ENCODE measurements at places on chromosomes 6 and 20.
A peak's percentile ranks its signal among the peaks of the same experiment; 100 is the strongest.

DNA sequence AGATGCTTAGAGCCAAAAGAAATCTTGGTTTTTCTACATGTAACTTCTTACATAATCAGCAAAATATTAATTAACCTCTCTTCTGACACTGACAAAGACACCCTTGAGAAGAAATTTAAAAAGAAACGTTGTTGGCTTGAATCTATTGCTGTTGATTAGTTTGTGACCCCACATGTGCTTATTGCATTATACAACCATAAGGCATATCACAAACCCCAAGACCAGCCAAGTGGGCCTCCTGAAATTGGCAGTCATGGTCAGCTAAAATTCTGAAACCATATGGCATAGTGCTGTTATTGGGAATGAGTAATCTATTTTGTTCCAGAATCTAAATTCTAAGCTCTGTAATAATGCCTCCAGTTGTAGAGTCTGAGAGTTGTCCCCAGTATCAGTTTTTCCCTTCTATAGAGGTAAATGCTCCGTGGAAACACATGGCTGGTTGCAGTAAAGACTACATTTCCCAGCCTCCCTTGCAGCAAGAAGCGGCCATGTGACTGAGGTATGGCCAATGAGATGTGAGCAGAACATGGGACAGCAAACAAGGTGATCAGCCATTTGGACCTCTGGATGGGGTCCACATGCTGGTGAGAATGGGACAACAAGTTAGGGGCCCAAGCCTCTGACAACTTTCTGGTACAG lies 42.3 kb upstream of the PTPN1 start:
- DNase-seq = no peak

- DNase-seq = no peak
Measured at GRCh38 chr6:3221578-3221977, 5.9 kb downstream of the TUBB2B start.

GRCh38 chr6:158070513-158070912 lies 88.8 kb downstream of the SYNJ2 start:
- DNase-seq = no peak

GRCh38 chr20:41623625-41624375 lies 5.6 kb upstream of the CHD6 start:
- DNase-seq = no peak

DNA sequence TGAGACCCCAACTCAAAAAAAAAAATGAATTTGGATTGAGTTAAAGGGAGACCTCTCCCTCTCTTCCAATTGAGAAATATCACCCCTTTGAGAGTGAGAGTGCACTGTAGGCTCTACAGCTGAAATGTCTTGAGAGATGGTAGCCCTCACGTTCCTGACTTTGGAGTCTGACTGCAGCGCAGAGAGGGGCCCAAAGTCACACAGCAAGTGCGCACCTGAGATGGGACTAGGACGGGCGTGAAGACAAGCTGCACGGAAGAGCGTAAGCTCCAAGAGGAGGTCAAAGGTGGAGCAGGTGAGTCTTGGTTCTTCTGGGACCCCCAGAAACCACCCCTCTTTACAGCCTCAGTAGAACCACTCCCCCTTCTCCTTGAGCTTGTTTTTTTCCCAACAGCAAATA lies 643 bp downstream of the SLA2 start:
- no peak for DNase-seq

DNA sequence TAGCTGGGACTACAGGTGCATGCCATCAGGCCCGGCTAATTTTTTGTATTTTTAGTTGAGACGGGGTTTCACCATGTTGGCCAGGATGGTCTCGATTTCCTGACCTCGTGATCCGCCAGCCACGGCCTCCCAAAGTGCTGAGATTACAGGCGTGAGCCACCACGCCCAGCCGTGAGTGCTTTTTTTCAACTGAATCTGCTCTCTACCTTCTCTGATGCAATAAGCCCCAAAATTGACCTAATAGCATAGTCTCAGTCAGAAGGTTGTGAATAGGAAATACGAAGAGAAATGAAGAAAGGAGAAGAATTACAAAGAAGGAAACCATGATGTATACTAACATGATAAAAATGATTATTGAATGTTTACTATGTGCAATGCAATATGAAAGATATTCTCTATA lies 33.2 kb downstream of the BEND6 start:
- no peak for DNase-seq

GRCh38 chr6:89723046-89723445 lies 84.5 kb upstream of the LYRM2 start:
- no peak for DNase-seq

GRCh38 chr6:70973604-70974003 lies 16.7 kb upstream of the B3GAT2 start:
- no peak for DNase-seq

GRCh38 chr20:38842558-38842981 lies 37.1 kb downstream of the PPP1R16B start:
- DNase-seq = peak; percentile 30

- no peak for DNase-seq
Measured at GRCh38 chr20:48879612-48880245, 41.8 kb upstream of the ARFGEF2 start.

- peak; percentile 83 for DNase-seq
Measured at GRCh38 chr20:20664795-20665589, 47.5 kb downstream of the RALGAPA2 start.

- DNase-seq = no peak
Measured at GRCh38 chr6:148892247-148892646, 145.4 kb downstream of the UST start.

DNA sequence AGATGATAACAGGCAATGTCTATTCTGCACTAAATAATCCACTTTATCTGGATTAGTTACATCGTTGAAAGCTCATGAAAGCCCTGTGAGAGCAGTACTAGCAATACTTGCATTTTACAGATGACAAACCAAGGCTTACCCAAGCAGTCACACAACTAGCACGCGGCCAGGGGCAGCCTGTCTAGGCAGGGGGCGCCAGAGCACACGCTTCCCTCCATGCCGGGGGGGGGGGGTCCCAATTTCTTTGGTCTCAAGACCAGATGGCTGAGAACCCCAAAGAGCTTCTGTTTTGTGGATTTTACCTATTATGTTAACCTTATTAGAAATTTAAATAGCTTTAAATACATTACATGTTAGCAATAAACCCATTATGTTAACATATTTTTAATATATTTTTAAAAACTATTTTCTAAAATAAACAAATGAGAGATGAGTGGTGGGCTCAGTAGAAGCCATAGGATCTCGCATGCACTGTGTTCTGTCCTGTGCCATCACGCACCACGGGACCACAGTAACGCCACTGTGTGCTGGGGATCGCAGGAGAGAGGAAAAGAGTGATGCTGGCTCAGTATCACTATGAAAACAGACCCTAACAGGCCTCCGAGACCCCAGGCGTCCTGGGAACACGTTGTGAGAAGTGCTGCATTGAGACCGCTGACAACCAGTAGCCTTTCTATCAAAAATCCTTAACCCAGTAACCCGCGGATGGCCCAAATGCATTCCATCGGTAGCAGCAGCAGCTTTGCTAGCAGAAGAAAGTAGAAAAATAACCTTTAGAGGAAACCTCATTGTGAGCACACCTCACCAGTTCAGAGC lies 5.3 kb upstream of the PRR18 start:
- DNase-seq = peak; percentile 38

DNA sequence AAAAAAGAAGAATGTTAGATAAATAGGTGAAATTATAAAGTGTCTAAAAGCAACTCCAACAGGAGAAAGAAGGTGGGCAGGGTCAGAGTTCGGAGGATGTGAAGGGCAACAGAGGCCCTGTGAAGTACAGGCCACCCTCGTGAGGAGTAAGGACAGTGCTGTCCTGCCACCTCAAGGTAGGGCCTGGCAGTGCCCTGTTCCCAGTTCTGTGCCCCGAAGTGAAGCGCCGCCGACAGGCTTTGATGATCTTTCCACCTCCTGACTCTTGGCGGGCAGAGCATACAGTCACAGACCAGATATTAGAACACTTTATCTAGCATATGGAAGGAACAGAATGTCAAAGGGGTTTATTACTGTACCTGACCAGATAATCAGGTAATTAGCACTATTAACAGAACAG lies 75.8 kb downstream of the GJA10 start:
- no peak for DNase-seq

- peak; percentile 64 for DNase-seq
Measured at GRCh38 chr20:63290677-63291472, 2.1 kb upstream of the COL20A1 start.

GRCh38 chr6:17103715-17104114 lies 1.9 kb downstream of the STMND1 start:
- DNase-seq = no peak

DNA sequence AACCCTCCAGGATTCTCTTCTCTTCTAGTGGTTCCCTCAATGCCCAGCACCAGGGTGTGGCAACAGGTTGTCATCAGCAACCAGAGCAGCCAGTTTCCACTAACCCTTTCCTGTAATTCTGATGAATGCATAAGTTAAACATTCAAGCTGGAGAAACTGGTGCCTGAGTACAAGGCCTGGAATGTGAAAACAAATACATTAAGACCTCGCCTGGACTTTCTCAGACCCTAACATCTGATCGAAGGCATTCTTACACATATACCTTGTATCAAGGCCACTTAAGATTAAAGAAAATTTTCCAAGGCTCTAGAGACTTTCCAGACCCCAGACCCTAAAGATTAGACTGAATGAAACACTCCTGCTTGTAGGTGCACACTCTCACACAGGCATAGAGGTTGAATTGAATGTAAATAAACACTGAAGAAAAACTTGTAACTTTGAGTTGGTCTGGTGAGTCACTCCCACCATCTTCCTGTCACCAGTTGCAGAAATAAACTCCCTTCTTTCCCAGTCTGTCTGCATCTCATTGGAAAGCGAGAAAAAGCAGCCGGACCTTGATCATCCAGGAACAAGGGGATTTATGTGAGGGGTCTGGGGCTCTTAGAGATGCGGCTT lies 9.0 kb downstream of the LRP11 start:
- no peak for DNase-seq

DNA sequence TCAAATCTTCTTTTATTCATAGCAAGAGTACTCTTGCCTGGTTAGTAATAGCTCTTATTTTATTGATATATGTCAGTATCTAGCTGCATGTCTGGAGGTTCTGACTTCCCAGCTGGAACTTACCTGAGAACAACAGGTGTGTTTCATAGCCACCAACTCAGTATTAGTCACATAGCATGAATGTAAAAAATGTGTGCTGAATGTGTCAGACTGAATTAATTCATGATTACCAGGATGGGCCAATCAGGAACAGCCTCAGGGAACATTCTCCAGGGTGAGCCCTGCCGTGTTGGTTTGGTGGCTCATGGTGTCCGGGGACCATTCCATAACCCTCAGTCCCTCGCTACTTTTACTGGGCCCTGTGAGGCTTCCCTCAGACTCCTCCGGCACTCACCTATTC lies 99.7 kb downstream of the TULP4 start:
- DNase-seq = no peak

DNA sequence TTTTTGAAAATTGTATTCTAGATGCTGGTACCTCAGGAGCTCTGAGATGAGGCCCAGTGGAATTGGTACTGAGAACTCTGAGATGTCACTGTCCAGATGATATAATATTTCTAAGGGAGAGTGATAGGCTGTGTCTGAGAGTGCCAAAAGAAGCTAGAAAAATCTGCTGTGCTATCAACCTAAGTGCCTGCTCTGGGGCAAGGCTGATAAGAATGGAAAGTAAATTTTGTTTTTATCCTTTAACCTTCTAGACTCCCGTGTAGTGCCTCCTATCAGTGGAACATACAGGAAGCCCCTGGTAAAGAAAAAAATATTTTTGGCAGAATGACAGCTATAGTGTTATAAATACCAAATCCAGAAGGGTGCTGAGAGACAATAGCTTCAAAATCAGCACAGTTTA lies 348.2 kb downstream of the TFAP2B start:
- DNase-seq = no peak

DNA sequence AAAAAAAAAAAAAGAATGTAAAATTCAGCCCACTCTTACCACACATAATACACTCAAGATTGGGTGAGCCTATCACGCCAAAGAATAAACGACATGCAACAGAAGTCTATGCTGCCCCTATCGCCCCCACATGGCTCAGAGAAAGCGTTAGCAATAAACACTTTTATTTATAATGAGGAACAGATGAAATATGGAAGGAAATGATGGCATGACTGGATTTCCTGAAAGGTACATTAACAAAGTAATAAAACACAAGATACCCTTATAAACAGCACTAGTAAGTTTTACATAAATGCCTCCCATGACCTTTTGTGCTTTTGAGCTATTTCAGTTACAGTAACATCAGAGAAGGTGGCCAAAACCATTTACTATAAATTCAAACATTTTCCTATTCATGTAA lies 71.4 kb upstream of the SCAF8 start:
- DNase-seq = peak; percentile 45

DNA sequence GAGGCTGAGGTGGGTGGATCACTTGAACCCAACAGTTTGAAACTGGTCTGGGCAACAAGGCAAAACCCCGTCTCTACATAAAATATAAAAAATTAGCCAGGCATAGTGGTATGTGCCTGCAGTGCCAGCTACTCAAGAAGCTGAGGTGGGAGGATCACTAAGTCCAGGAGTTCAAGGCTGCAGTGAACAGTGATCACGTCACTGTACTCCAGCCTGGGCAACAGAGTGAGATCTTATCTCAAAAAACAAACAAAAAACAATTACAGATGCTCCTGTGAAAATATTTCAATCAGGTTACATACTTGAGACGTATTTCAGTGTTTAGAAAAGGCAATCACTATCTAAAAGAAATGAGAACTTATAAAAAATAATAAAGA lies 33.8 kb downstream of the RANBP9 start:
- no peak for DNase-seq

DNA sequence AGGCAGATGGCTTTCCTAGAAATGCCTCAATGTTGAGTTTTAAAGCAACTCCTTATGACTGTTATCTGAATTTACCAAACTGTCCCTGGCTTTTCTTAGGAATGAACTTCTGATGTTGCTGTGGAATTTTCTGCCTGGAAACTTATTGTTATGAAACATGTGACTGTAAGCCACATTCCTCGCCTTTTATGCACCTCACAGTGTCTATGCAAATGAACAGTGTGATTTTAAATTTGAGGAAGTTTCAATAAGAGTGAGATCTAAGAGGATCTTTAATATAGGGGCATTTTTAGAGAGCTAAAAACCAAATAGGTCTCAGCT lies 2.4 kb upstream of the CCR6 start:
- no peak for DNase-seq

DNA sequence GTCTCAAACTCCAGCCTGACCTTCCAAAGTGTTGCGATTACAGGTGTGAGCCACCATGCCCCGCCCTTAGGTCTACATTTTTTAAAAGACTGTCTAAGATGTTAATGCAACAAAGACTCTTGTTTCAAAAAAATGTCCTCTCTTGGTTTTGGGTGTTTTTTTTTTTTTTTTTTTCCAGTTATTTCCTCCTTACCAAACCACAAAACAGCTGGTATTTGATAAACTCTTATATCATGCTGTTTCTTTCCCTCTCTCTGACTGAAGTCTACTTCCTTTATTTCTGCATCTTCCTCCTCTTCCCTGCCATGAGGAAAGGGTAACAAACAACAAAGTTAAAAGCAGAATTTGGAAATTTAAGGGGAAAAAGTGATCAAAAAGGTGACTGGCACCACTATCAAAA lies 21.2 kb downstream of the STK38 start:
- peak; percentile 63 for DNase-seq

DNA sequence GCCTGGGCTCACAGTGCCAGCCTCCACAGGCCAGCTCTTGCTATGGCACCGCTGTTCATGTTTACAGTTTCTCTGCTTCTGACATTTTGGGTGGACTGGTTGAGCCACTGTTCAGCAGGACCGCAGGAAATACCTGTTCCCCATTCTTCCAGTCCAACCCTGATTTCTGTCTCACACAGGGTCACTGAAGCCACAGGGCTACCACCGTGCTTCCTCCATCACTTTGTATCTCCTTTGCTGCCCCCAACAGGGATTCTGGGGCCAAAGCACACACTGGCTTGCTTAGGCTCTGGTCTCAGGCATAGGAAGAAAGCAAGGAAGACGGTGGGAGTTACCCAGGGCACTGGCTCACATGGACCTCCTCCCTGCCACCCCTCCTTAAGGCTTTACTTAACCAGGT lies 164.5 kb downstream of the UNC5CL start:
- DNase-seq = no peak
